ENCODE measurements at places on chromosomes 4 and X.

DNA sequence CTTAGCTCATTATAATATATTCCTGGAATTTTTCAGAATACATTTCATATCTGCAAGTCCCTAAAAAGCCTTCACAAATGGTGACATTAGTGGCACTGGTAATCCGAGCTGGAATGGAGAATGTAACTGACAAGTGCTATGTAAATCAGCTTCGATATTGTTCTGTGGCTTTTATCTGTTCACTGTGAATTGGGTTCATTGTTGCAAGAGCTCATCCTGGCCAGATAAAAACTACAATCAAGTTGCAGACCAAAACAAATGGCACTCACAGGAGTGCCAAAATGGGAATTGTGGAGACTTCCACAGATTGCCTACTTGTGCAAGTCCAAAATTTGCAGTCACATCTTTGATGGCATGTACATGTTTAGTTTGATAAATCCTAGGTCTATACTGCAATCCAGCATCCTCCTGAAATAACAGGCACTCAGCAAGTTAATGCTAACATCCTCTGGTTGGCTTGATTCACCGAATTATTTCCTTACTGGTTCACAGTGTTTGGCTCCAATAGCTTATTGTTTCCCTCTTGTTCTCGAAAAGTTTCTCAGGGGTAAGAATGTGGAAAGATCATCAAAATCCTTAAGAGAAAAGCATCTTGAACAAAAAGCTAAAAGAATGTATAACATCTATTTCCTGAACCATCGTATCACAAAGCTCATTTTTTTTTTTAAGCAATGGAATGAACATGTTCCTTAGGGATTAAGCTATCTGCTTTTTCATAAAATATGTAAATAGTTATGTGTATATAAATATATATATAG is 904.9 kb downstream of the CENPC start:
- DNase-seq, result no peak

GRCh38 chrX:15714529-15714928 is 23.5 kb upstream of the CA5B start:
- no peak for DNase-seq

DNA sequence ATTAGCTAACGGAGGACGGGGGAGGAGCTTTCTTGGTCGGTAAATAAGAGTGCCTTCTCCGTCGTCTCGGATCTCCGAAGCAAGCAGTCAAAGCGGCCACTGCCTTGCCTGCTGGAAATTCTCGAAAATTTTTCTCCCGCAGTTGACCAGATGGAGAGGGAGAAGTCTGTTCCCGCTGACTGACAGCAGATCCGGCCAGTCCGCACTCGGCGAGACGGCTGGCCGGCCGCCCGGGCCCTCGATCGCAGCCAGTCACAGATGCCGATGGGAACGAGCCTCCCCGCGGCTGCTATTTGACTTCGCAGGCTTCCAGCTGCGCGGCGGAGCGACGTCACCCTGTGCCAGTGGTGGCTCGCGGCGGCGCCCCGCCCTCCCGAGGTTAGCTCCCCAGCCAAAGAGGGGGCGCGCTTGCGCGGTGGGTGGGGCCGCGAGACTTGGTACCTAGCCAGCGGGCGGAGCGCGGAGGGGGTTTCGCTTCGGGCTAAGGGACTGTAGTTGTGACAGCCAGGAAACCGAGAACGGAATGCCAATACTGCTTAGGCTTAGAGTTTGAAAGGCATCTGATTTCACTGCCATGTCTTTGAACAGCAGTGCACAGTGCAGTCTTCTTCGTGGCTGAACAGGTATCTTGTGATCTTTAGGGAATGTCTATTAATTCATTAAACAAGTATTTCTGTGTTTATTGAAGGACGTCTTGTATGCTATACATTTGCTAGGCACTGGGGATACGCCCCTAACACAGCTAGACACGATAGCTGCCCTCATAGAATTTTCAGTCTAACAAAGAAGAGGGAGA is at the start of gene PPM1K:
Gene PPM1K (minus strand): TSS at position 123 of the 796 bp plus-strand sequence. CDS start 5,978 bp downstream, outside the sequence.
- peak; percentile 100 for DNase-seq

DNA sequence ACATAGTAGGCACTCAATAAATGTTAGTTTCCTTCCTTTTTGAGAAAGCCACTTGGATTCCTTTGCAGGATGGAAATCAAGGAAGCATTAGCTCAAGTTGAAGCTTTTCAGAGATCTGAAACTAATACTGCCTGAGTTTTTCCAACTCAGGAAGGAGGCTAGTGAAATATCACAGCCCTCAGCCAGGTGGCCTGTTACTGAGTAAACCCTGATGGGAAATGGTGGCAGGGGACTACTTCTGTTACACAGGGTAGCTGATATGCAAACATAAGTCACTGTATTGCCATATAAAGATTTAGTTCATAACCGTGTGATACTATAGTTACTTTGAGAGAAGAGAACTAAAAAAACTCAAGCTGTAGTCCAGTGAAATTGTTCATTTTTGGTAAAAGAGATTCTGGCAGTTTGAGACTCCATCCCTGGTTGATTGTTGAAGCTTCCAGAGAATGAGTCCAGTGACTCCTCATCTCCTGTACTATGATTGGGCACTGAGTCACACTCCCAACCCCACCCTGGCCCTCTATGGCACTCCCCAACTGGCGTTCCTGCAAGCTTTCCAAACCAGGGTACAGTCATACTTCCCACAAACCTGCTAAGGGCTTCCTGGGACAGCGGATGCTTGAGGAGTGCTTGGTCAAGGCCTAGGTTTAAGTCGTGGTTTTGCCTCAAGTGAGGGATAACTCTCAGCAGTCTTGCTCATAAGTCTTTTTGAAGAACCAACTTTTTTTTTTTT is 81.8 kb downstream of the MID1IP1 start:
- no peak for DNase-seq

DNA sequence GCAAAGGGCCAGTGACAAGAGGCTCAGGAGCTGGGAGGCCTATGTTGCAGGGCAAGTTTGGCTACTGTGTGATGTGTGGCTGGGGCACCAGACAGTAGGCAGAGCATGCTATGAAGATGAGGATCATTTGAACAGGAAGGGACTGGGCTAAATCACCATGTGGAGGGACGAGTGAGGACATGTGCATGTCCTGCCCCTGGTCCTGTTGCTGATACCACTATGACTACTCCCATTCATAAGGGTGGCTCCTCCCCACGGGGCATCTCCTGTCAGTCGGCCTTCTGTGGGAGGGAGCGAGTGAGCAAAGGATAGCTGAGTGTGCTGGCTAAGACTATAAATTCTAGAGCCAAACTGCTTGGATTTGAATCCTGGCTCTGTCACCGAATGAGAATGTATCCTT is 139.2 kb downstream of the TMEM164 start:
- no peak for DNase-seq

GRCh38 chrX:72306851-72307645 is 1.3 kb upstream of the CITED1 start:
- peak; percentile 40 for DNase-seq

DNA sequence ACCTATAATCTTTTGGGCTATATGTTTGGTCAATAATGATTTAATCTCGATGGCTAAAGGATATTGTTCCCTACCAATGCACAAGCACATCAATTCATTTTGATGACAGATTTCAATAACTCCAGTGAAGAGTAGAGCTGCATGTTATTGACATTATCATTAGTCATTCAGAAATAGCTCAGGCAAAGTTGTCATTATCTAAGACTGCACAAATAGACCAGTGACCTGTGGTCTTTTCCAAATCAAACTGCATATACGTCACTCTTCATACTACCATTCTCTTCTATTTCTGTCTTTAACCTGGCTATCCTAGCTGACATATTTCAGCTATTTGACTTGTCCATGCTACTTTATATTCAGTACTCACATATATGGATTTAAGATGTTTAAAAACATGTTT is 1050.8 kb downstream of the C4orf33 start:
- no peak for DNase-seq

DNA sequence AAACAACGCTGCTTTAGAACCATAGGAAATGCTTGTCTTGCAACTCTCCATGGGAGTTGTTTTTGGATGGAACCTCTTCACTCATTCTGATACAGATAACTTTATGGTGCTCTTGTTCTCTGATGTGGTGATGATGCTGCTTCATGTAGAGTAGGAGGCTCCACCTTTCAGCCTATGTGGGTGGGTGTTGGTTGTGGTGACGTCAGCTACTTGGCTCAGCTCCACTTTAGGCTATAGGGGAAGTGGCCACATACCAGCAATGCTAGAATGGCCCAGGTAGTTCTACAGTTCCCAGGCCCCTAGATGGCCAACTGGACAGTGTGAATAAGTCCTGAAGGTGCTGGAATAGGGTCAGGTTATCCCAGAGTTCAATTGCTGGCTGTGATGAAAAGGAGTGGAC is 192.1 kb downstream of the TBX22 start:
- no peak for DNase-seq

DNA sequence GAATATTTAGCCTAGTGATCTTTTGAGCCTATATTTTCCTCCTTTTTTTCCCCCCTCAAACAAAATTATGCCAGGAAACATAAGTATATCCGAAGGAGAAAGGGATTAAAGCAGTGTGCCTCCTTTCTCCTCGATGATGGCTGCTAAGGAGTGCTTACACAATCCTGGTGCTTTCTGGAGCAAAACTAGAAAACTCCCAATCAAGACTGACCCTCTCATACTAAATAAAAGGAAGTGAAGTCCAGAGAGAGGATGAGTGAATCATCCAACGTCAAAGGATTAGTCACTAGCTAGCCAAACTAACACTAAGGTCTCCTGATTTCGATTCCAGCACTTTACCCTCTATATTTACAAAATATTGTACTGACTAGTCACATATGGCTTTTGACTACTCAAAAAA is 146.8 kb downstream of the PPP3CA start:
- DNase-seq, result no peak

GRCh38 chrX:67749536-67749935 is 205.7 kb downstream of the AR start:
- no peak for DNase-seq

- no peak for DNase-seq
These were observed 13.1 kb downstream of the PI4K2B start for GRCh38 chr4:25246680-25247611.

DNA sequence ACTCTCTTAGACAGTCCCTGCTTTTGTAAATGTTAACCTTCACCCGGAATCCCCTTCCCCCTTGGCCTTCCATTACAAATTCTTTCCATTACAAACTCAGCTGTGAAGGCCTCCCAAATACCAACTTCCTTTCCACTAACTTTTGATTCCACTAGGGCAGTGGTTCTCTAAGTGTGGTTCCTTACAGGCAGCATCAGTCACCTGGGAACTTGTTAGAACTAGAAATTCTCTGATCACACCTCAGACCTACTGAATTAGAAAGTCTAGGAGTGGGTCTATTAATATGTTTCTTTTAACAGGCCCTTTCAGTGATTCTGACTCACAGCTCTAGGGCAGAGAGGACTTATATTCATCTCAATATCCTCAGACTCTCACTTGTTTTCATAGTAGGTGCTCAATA is 19.0 kb upstream of the MRPL1 start:
- DNase-seq, result no peak

- no peak for DNase-seq
These were observed 1621.2 kb downstream of the PCDH7 start for GRCh38 chr4:32341342-32341741.

DNA sequence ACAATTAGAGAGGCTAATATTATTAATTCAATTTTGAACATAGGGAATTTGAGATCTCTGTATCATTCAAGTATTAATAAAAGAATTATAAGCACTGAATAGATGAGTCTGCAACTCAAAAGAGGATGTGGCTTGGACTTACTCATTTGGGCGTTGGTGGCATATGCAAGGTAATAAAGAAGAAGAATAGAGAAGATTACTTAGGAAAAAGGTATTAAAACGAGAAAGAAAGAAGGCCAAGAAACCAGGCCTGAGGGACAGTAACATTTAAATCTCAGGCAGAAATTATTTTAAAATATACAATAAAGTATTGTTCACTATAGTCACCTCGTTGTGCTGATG is 383.0 kb upstream of the INTU start:
- no peak for DNase-seq

GRCh38 chr4:154082760-154083535 is 294.1 kb upstream of the SFRP2 start:
- no peak for DNase-seq

DNA sequence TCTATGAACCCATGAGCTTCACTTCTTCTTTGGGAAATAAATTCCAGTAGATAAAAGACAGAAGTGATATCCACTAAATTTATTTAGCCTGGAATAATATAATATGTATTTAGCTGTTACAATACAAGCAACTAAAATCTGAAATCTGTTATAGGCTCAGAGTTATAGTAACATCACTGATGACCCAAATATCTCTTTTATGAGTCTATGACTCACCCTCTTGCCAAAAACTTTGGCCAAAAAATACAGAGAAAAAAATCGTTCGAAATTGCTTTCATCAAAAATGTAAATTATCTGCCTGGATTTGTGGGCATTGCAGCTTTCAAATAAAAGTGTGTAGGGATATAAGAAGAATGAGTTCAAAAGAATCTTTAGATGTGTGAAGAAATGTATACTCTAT is 89.4 kb upstream of the DKK2 start:
- DNase-seq, result no peak

DNA sequence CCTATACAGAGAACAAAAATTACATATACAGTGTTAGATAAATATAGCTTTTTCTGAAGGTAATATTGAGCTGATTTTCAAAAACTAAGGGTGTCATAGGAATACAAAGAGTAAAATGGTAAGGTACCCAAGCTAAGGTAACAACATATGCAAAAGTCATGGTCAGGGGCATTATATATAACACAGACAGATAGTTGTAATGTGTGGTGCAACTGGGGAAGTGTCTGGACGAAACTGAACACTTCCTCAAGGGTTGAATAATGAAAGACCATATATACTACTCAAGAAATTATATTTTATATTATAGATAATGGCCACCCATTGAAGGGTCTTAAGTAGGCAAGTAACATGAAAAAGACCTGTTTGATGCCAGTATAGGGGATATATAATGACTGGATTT is 262.1 kb upstream of the CXXC4 start:
- no peak for DNase-seq

- no peak for DNase-seq
These were observed 19.6 kb downstream of the ACSL1 start for GRCh38 chr4:184806229-184806550.

DNA sequence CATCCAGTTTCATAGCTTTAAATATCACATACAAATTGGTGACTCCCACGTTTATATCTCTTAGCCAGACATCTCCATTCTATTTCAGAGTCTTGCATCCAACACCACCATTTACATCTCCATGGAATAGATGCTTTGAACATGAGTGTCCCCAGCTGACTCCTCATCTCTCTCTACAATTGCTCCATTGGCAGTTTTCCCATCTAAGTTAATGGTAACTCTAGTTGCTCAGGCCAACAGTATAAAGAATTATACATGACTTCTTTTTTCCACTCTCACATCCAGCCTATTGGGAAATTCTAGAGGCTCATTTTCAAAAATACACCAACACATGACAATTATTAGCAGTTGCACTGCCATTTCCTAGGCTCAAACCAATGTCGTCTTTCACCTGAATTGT is 388.2 kb downstream of the STIM2 start:
- no peak for DNase-seq

DNA sequence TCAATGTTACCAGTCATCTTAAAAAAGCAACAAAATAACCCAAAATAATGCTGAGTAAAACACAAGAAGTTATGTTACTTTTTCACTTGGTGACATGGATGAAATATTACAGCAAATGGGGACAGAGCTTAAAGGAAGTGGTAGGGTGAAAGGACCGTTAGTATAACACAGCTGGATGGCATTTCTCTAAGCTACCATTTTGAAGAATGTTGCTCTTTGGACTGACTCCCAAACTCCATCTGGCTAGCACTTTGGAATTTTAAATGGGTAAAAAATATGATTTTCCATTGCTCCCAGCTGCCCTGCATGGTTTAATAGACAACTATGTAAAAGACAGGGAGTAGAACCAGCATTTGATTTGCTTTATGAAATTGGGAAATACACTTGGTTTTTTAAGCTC is 27.6 kb downstream of the CLCN5 start:
- DNase-seq, result no peak

GRCh38 chr4:105356194-105356593 is 117.7 kb downstream of the PPA2 start:
- DNase-seq, result no peak

Measured in activated CD8-positive, alpha-beta memory T cell treated with anti-CD3 and anti-CD28 coated beads, Interleukin-2, amount 10 ng/mL, durations not matched to agents 7 days and 5 days (primary cell).